NCI-H187 treated with DMSO at 0.1 percent for 48 hours (cell line): ENCODE measurements at places on chromosomes 1 and 21.

DNA sequence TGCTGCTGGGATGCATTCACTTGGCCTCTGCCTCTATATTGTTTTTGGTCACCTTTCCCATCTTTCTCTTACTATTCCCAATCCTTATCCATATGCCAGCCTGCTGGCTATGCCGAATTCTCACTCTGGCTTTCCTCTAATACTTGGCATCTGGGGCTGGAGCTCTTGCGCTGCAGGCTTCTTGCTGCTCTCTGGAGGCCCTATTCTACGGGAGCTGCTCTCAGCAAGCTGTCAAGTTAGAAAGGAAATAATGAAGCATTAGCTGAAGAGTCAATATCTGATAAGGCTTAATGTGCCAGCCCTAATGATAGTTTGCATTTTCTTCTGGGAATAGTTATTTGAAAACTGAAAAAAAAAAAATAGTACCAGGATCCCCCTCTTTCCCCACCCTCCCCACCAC lies 125.3 kb upstream of the CYYR1 start:
- DNase-seq: no peak

- DNase-seq: peak; percentile 14
Observed at GRCh38 chr1:32335790-32336590, at the start of gene MARCKSL1. Gene MARCKSL1, minus strand, starts transcription at chr1:32336233. Its CDS starts 200 bp downstream, at chr1:32336033.

DNA sequence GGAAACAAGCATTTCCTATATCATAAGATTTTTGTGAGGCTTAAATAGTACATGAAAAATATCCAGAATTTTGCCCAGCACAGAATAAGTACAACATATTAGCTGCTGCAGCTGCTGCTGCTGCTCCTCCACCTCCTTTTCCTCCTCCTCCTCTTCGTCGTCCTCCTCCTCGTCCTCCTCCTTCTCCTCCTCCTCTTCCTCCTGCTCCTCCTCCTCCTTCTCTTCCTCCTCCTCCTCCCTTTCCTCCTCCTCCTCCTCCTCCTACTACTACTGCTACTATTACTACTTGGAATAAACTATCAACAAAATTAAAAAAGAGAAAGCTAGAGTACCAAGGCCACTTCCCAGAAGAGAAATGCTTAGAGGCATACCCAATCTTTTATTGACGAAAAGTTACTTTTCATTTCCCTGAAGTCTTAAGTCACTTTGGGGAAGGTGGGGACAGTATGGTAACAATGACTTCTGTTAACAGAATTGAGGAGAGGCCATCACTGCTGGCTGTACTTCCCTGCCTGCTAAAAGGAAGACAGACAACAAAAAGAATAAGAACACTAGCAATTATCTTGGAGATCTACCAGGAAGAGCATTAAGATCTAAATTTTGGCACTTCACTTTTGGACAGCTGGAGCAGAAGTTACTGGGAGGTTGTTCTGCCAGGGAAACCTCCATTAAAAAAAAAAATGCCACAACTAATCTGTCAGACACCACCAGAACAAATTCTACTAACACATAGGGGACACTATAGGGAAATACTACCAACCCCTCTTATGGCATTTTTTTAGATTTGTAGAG lies 7.1 kb downstream of the DENND1B start:
- DNase-seq: no peak

DNA sequence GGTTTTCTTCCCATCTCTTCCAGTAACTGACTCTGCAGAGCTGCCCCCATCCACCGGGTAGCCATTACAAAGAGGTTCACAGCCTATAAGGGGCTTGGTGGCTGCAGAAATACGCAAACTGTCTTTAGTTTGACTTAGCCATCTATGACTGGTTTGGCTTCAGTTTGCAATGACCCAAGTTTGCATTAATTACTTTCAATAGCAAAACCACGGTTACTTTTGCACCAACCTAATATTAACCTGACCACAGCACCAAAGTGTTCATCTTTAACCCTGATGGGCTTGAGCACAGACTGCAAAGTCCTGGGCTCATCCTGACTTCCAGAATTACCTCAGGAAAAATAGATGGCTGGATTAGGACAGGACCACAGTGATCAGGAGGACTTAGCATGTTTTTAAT lies 2.2 kb upstream of the HAO2 start:
- DNase-seq: no peak

DNA sequence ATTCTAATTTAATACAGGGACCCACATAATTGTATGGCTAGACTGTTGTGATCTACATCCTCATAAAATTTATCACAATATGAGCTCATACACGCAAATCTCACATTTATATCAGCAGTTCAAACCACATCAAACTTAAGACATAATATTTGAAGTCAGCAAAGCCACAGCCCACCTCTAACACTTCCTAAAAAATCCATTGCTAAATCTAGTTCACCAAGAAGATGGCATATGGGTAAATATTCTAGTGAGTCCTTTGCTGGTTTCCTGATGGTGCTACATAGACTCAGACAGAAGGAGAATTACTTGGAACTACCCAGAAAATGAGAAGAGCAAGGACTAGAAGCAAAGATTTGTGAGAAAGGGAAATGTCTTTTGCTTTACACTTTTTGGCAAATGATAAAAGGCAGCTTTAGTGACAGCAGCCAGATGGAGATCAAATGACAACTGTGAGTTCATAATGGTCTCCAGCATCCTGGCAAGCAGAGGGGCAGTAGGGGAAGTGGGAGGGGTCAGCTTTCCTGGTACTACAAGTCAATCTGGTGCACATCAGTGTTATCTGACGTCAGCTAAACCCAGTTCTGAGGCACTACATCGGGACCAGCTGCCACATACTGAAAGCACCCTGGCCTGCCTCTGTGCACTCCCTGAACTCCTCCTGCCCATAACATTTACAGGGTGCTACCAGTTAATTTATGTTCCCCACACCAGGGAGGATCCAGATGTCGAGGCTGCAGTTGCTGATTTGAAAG lies 10.6 kb upstream of the GADD45A start:
- no peak for DNase-seq

GRCh38 chr1:15337656-15338402 lies 71.9 kb upstream of the EFHD2 start:
- DNase-seq: no peak

GRCh38 chr1:46940307-46940706 lies 969 bp downstream of the CYP4A11 start:
- no peak for DNase-seq

GRCh38 chr1:170044187-170044586 lies 30.3 kb downstream of the KIFAP3 start:
- no peak for DNase-seq

DNA sequence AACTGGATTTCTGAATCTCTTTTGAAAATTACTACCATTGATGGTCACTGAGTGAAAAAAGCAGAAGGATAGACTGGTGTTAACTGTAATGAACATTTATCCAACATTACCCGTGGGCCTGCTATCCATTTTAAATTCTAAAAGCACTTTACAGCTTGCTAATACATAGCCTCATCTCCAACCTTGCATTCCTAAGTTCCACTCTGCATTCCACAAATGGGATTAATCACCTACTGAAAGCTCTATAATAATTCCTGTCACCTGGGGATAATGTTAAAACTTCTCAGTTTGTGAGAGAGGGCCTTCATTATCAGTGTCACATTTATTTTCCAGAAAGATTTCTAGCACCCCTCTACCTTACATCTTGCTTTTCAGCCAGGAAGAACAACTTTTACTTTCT lies 38.2 kb downstream of the PTPRC start:
- DNase-seq: no peak

GRCh38 chr1:53964109-53964508 lies 18.0 kb downstream of the LRRC42 start:
- no peak for DNase-seq

DNA sequence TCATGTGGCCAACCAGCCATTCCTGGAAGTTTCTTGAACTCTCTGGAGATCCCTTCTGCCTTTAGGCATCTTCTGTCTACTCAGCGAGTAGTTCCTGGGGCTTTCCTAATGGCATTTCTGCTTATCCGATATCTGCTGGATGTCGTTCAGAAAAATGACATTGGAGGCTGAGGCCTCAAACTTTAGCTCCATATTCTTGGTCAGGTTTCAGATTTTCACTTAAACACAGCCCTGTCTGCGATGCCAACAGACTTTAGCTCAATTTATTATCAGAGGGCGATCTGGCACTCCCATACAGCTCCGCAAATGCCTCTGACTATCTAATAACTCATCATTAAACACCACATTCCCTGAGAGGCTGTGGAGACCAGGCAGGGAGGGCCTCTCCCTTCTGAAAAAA lies 46.3 kb upstream of the ETS2 start:
- DNase-seq: no peak

GRCh38 chr21:42411891-42412635 lies 8.4 kb downstream of the UBASH3A start:
- no peak for DNase-seq

- no peak for DNase-seq
Observed at GRCh38 chr1:34164771-34165391, at the start of gene CSMD2. Gene CSMD2, minus strand, starts transcription at chr1:34165230. Its CDS starts 133 bp downstream, at chr1:34165097.

- DNase-seq: no peak
Observed at GRCh38 chr1:211013346-211014240, 120.4 kb downstream of the KCNH1 start.

DNA sequence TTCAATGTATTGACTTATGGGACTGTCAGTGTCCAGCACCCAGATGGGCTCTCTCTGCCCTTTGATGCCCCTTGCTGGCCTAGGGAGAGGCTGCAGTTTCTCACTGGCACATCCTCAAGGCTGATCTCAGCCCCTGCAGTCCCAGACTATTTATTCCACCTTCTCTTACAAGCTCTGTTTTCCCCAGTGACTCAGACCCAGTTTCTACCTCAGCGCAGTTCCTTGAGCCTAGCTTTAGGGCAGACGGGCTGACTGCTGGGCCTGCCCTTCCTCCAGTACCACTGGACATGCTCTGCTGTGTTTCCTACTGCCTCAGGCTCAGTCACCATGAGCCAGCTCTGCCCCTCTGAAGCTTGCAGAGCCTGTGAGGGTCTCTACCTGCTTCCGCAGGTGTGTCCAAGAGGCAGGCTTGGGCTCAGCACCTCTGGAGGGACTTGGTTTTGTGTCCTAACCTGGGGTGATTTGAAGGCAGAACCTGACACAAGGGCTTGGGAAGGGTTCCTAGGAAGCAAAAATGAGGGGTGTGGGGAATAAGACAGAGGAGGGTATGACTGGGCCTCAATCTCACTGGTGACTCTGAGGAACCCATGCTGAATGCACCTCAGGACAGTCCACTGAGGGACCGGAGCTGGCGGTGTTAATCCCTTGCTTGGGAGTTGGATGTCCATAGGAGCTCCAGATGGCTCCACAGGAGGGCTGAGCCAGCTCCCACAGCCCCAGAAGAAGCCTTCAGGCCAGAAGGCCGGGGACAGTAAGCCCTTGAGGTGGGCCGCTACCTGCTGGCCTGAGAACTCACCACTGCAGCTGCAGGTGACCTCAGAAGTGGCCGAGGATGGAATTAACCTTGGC lies 689.9 kb downstream of the MATN1 start:
- no peak for DNase-seq

DNA sequence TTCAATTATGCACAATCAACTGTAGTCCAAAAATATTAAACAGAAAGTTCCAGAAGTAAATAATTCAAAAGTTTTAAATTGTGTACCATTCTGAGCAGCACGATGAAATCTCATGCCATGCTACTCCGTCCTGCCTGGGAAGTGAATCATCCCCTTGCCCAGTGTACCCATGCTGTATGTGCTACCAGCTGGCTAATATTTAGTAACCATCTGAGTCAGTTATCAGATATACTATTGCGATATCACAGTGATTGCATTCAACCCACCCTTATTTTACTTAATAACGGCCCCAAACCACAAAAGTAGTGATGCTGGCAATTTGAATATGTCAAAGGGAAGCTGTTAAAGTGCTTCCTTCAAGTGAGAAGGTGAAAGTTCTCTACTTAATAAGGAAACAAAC lies 56.2 kb downstream of the EVI5 start:
- DNase-seq: no peak

GRCh38 chr1:50853325-50853724 lies 106.7 kb downstream of the FAF1 start:
- no peak for DNase-seq

DNA sequence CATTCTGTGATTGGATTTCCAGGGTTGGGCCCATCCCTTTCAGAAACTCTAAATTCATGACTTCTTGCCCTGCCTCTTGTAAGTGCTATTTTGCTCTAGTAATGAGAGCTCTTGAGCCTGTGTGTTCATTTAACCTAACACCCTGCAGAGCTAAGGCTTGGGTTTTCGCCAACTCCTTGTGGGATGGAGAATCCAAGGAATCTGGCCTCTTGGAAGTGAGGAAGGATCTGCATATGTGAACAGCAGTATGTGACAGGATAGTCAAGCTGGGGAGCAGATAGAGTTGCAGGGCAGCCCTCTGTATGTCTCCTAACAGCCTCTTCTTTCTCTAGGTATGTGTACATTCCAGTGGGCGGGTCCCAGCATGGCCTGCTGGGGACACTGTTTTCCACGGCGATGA lies 258.9 kb downstream of the HHAT start:
- DNase-seq: no peak

DNA sequence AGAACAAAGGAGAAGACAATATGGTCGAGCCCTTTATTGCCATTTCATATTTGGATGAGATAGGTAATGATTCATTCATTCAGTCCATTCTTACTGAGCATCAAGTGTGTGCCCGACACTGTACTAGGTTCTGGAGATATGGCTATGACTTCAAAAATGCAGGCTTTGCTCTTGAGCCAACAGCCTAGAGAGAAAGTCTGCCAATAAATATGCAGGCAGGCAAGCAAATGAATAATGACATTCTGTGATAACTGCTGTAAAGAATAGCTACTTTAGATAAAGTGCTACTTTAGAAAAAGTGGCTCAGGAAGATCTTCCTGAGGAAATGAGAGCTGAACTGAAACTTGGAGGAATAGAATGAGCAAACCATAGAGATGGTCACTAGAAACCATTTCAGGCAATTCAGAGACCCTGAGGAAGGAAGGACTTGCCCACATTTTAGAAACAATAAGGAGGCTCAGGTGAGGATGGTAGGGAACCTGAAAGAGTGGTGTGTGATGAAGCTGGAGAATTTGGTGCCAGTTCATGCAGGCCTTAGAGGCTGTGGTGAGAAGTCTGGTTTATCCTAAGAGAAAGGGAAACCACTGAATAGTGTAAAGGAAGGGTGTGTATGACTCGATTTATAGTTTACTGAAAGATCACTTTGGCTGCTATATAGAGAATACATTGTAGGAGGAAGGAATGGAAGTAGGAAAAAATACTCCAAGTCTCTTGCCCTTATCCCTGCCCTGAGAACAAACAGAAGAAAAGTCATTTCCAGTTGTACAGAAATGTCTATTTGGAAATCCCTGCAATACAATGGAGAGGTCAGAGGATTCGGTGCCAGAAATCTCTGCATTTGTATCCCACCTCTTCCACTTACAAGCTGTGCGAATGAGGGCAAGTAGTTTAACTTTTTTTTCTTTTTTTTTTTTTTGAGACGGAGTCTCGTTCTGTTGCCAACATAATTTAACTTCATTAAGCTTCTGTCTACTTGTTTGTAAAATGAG lies 167.9 kb downstream of the VPS13D start:
- DNase-seq: no peak

- no peak for DNase-seq
Observed at GRCh38 chr1:244322791-244323521, 128.8 kb downstream of the ADSS2 start.
